Tibial artery (tissue), 4 donors: ENCODE measurements at places on chromosomes 6 and 20.

DNA sequence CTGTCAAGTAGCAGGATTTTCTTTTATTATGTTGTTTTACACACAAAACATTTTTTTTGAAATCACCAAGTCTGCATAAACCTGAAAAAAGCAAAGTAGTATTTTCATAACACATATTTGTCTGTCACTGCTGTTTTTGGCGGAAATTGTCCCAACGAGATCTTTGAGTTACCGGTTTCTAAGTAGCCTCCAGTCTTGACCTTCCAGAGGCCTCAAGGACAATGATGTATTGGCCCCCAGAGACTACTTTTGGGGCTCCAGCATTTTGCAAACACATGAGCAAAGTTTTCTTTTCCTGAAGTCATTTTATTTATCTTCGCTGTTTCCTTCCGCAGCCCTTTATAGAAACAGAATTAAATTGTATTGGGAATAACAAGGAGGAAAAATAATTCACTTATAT, 862.6 kb downstream of the KIF16B start:
- DNase-seq: no peak

GRCh38 chr6:106659859-106660258, 30.5 kb downstream of the QRSL1 start:
- no peak for DNase-seq

- no peak for DNase-seq
Observed at GRCh38 chr6:68777956-68778355, 142.9 kb downstream of the ADGRB3 start.

- no peak for DNase-seq
Observed at GRCh38 chr6:120005292-120005976, 655.9 kb upstream of the MAN1A1 start.

GRCh38 chr20:33765099-33765498, 33.3 kb downstream of the ZNF341 start:
- DNase-seq: no peak

GRCh38 chr6:71733970-71734899, 152.1 kb upstream of the RIMS1 start:
- no peak for DNase-seq

GRCh38 chr6:156114541-156114940, 658.9 kb upstream of the NOX3 start:
- no peak for DNase-seq

GRCh38 chr20:63556873-63557478, 3.0 kb downstream of the FNDC11 start:
- no peak for DNase-seq

- peak; percentile 69 for DNase-seq
Observed at GRCh38 chr6:53651205-53651763, 14.3 kb downstream of the KLHL31 start.

GRCh38 chr6:37694259-37694658, 3.4 kb downstream of the MDGA1 start:
- DNase-seq: no peak

GRCh38 chr6:170221753-170222400, 69.0 kb downstream of the DLL1 start:
- DNase-seq: peak; percentile 51

- no peak for DNase-seq
Observed at GRCh38 chr6:143505111-143505510, 6.4 kb downstream of the FUCA2 start.
